ENCODE measurements at places on chromosomes 5 and 9. TPM values are rescaled to one million over a fixed set of nuclear protein-coding genes. Genes with fewer than 3 reads are reported as not detected.

DNA sequence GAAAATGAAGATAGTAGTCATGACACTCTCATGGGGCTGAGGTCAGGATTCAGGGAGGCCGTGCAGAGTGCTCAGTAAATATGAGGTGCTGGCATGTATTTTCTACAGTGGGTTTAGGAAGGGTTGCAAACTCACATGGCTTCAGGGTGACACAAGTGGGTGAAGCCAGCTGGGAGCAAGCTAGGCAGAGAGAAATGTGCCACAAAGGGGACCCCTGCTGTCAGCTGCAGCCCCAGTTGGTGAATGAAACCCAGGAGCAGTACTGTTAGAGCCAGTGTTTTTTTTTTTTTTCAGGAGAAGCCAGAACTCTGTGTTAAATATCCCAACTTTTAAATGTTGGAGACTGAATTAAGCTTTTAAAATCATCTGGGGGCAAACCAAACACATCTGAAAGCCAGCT, 75.3 kb downstream of the INSYN2B start:
- H3K4me1 ChIP-seq: no peaks in the 10 kb centered on the region
- H3K27ac ChIP-seq: no peak overlapping the region
- H3K4me3 ChIP-seq: no peak overlapping the region
- DNase-seq: no peak
- no peaks in the 10 kb centered on the region for H3K36me3 ChIP-seq
- no peaks in the 10 kb centered on the region for H3K27me3 ChIP-seq

GRCh38 chr5:149490599-149491485, 60.4 kb downstream of the CSNK1A1 start:
- no peak overlapping the region for H3K4me3 ChIP-seq
- H3K36me3 ChIP-seq: peaks cover 6% of the 10 kb centered on the region
- peaks cover 22% of the 10 kb centered on the region for H3K4me1 ChIP-seq
- no peaks in the 10 kb centered on the region for H3K27me3 ChIP-seq
- DNase-seq: no peak

GRCh38 chr5:73266925-73267765, 94.2 kb downstream of the TMEM174 start:
- H3K4me3 ChIP-seq: peak overlapping the region; percentile 31
- peaks cover 2% of the 10 kb centered on the region for H3K27me3 ChIP-seq
- H3K4me1 ChIP-seq: peaks cover 2% of the 10 kb centered on the region
- H3K36me3 ChIP-seq: no peaks in the 10 kb centered on the region

Gene SPAG8
- 1.3 TPM for total RNA-seq

- no peak overlapping the region for H3K4me3 ChIP-seq
- no peaks in the 10 kb centered on the region for H3K4me1 ChIP-seq
- H3K27me3 ChIP-seq: no peaks in the 10 kb centered on the region
- DNase-seq: no peak
- H3K27ac ChIP-seq: no peak overlapping the region
These were observed 23.3 kb downstream of the KCNV2 start for GRCh38 chr9:2740616-2741015.

DNA sequence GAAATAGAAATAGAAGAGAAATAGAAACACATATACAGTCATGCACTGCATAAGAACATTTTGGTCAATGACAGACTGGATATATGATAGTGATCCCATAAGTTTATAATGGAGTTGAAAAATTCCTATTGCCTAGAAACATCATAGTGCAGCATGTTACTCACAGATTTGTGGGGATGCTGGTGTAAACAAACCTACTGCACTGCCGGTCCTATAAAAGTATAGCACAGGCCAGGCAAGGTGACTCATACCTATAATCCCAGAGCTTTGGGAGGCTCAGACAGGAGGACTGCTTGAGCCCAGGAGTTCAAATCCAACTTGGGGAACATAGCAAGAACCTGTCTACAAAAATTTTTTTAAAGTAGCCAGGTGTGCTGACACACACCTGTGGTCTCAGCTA, 240.6 kb upstream of the MAP3K1 start:
- H3K36me3 ChIP-seq: no peaks in the 10 kb centered on the region
- no peak overlapping the region for H3K4me3 ChIP-seq
- no peak overlapping the region for H3K27ac ChIP-seq
- peak; percentile 36 for DNase-seq
- no peaks in the 10 kb centered on the region for H3K4me1 ChIP-seq
- H3K27me3 ChIP-seq: no peaks in the 10 kb centered on the region
